ENCODE measurements at places on chromosomes 12 and 14.

- no peak for DNase-seq
Measured at GRCh38 chr14:52397844-52398243, 83.7 kb downstream of the PTGER2 start.

DNA sequence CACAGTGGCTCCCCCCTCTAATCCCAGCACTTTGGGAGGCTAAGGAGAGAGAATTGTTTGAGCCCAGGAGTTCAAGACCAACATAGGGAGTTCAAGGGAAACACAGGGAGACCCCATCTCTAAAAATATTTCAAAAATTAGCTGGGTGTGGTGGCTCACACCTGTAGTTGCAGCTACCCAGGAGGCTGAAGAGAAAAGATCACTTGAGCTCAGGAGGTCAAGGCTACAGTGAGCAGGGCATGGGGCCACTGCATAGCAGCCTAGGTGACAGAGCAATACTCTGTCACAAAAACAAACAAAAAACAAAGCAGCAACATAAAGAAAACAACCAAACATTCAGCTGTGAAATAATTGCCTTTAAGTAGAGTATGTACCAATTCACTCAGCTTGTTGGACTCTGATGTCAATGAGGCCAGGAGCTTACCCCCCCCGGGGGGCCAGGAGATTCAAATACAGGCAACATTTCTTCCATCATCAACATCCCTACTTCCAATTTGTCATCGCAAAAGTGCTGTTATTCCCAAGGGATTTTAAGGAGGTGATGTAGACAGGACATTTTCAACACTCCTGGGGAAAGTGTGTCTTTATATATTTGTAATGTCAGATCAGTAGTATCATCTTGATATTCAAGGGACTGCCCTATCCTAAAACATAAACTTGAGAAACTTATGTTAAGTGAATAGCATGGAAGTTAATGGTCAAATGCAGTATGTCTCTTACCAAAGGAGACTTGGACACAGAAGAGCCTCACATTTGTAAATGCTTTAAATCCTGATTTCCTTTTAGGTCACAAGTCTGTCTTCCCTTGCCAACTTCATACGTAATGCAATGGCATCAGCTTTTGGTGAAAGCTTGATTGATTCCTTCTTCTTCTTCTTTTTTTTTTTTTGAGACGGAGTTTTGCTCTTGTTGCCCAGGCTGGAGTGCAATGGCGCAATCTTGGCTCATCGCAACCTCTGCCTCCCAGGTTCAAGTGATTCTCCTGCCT, 40.6 kb upstream of the AEBP2 start:
- DNase-seq, result no peak

GRCh38 chr14:22536853-22537338, 52.1 kb downstream of the DAD1 start:
- DNase-seq, result peak; percentile 28

GRCh38 chr14:94638339-94638738, 26.1 kb downstream of the SERPINA3 start:
- DNase-seq, result no peak

GRCh38 chr12:52976574-52977071, 27.7 kb downstream of the KRT18 start:
- no peak for DNase-seq

DNA sequence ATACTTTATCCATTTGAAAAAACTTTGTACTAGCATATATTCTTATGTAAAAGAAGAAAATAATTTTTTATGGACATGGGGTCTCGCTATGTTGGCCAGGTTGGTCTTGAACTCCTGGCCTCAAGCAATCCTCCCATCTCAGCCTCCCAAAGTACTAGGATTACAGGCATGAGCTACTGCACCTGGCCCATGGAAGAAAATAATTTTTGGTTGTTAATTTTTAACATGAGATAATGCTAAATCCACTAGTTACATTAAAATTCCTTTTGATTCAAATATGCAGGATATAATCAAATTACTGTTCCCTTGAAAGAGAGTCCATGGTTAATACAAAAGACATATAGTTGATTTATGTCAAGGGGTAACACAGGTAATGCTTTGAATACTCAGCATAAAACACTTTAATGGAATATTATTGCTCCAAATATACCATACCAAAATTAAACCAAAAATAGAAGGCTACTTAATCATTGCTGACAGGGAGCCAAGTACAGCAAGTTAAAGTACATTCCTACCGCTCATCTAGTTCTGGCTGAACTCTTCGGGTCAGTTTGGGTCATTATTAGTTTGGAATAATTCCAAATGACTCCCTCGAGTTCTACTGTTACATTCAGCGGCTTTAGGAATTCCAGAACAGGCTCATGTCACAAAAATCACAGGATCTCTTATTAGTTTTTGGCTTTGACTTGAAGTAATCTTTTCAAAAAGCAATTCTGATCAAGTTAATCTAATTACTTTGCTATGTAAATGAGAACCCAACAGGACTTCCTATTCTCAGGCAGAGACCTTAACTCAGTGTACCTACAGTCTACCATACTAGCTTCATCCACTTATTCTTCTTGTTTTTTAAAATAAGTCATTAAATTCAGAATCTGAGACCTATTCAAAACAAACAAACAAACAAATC, 6.1 kb downstream of the SOS2 start:
- DNase-seq, result no peak

DNA sequence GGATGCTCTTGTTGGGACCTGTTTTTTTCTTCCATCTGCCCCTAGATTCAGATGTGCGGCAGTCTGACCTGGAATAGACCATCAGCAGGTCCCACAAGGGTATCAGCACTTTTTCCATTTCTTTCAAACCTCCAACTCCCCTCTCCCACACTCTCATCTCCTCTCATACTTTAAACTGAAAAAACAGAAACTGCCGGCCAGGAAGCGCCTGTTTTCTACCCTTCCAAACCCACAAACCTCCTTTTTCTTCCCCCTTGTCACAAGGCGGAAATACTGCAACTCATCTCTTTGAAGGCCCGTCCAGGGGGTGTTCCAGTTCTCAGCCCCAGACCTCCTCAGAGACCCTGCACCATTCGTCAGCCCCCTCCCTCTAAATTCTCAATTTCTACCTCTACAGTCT, 62.5 kb upstream of the FKBP4 start:
- no peak for DNase-seq

DNA sequence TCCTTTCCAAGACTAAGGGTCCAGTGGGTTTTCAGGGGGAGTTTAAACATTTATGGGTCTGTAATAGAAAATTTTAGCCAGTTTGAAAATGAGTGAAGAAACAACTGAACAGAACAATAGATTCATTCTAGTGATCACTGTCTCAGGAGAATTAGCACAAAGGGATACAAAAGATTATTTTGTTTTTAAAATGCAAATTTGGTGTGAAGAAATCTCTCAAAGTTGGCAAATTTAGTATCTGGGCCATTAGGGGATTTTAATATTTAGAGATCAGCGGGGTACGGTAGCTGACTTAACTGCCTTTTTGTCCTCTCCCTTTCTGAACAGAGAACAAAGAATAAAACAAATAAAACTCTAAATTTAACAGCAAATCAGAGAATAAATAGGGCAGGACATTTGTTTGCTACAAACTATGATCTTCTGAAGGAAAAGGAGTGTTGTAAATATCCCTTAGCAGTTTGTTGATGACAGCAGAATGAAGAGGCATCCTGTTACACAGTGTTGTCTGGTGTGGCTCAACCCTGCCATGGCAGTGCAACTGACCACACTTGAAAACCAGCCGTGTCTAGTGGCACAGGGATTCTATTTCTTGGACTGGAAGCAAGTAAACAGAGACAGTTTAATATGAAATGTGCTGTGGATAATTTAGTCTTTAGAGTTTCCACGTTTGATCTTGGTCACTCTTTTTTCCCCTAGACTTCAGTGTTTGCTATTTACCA, 46.3 kb upstream of the LRTM2 start:
- DNase-seq, result no peak

DNA sequence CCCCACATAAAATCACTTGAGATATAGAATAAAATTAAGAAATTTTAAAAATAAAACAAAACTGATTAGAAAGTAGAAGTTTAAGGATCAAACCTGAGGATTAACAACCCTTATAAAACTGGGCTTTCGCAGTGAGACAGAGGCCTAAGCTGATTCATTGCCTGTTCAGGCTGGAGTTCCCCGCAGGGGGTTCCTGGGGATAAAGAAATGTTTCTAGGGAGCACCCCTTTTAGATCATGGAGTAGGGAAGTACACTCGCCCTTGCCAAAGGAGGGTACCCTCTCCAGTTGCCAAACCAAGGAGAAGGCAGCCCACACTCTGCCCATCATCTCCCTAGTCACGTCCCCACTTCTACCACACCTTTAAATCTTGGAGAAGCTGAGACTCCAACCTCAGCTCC, 6.8 kb downstream of the GLIPR1 start:
- no peak for DNase-seq

DNA sequence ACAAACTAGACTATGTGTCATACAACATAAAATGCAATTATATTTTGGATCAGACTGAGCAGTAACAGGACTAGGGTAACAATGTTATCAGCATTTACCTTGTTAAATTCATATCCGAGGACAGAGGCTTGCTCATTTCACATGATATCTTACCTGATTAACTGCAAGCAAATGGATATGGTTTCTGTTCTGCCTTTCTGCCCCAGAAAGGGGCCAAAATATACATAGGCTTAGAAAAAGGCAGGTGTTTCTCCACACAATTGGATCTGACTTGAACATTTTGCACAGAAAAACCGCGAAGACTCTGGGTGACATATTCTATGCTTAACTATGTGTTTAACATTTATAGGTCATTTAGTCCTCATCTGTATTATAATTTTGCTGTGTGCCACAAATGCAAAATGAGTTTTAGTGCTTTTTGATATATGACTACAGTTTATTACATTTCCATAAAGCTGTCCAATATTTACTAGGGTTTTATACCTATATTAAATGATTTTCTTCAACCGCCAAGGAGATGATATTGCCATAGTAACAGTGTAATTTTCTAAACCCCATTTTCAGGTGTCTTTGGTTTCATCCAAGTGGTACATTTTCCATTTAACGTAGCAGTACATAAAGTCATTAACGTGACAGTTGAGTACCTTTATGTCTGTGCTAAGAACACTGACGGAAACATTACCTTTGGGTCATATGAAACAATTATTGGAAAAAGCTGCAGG, 249.3 kb upstream of the KRR1 start:
- no peak for DNase-seq

Data from HEK293T (cell line).